ENCODE measurements at places on chromosomes 5 and 9.

GRCh38 chr5:142074006-142074405 lies 34.6 kb upstream of the NDFIP1 start:
- H3K27me3 ChIP-seq, result no peaks in the 10 kb centered on the region
- peaks cover 2% of the 10 kb centered on the region for H3K36me3 ChIP-seq
- H3K4me1 ChIP-seq, result peaks cover 26% of the 10 kb centered on the region
- H3K27ac ChIP-seq, result no peak overlapping the region
- peak; percentile 43 for DNase-seq
- no peak overlapping the region for H3K4me3 ChIP-seq

DNA sequence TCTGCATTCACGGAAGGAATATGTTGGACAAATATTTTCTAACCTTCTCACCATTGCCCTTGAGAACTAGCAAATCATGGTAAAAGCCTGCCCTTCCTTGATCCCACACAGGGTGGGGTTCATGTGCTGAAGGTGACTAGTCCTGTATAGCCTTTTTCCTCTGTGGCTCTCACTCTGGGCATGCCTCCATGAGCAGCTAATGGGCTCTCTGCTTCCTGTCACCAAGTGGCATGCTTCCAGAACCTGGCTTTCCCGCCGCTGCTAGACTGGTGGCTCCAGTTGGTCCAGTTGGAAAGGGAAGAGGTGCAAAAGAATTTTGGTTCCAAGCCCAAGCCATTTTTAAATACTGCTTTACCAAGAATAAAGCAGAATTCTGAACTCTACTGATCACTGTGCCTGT lies 35.5 kb downstream of the FBXO10 start:
- H3K27ac ChIP-seq, result no peak overlapping the region
- H3K4me1 ChIP-seq, result no peaks in the 10 kb centered on the region
- DNase-seq, result no peak
- H3K27me3 ChIP-seq, result no peaks in the 10 kb centered on the region
- no peak overlapping the region for H3K4me3 ChIP-seq
- no peaks in the 10 kb centered on the region for H3K36me3 ChIP-seq

DNA sequence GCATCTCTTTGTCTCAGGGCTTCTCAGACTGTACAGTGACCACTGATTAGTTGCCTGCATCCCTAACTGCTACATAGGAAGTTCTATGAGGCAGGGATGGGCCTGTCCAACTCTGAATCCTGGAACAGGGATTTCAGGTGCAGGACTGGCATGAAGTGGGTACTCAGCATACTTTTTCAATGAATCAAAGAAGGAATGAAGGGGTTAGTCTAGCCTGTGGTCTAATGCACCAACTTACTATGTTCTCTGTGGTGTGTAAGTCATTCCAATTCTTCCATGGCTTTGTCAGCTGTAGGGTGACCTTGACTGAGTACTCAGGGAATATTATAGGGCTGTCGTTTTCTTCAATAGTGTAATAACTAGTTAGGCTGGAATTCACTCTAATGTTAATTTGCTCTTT lies 8.3 kb downstream of the COL15A1 start:
- no peaks in the 10 kb centered on the region for H3K36me3 ChIP-seq
- H3K27ac ChIP-seq, result no peak overlapping the region
- DNase-seq, result no peak
- peaks cover 24% of the 10 kb centered on the region for H3K27me3 ChIP-seq
- no peak overlapping the region for H3K4me3 ChIP-seq

DNA sequence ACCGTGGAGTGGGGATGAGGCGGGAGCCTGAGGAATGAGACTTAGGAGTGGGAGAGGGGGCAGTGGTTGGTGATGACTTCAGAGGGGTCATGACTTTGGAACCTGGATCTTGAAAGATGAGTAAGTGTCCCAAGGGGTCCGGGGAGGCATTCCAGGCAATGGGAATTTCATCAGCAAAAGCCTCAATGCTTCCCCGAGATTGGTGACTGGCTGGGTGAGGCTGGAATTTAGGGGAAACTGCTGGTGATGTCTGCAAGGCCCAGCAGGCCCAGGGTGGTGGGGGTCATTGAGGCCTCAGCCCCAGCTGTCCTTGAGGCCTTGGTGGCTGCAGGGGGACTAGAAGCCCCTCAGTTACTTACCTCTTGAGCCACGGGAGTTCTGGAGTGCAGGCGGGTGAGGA lies 7.5 kb downstream of the NDST1 start:
- H3K4me3 ChIP-seq, result no peak overlapping the region
- no peaks in the 10 kb centered on the region for H3K36me3 ChIP-seq
- H3K4me1 ChIP-seq, result no peaks in the 10 kb centered on the region
- H3K27ac ChIP-seq, result no peak overlapping the region
- H3K27me3 ChIP-seq, result no peaks in the 10 kb centered on the region

DNA sequence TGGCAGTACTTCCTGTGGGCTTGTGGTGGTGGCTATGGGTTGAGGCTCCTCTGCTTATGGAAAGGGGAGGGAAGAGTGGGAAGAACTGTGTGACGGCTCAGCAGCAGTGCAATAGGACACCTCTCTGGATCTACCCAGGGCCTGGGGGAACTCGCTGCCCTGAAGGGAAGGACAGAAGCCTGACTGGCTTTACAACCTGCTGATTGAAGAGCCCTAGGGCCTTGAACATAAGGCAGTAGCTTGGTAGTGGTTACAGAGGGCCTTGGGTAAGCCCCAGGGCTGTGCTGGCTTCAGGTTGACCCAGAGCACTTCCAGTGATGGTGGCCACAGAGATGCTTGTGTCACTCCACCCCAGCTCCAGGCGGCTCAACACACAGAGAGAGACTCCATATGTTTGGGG lies 5.5 kb downstream of the CCIN start:
- no peak for DNase-seq
- H3K36me3 ChIP-seq, result no peaks in the 10 kb centered on the region
- peaks cover 8% of the 10 kb centered on the region for H3K4me1 ChIP-seq
- no peaks in the 10 kb centered on the region for H3K27me3 ChIP-seq

DNA sequence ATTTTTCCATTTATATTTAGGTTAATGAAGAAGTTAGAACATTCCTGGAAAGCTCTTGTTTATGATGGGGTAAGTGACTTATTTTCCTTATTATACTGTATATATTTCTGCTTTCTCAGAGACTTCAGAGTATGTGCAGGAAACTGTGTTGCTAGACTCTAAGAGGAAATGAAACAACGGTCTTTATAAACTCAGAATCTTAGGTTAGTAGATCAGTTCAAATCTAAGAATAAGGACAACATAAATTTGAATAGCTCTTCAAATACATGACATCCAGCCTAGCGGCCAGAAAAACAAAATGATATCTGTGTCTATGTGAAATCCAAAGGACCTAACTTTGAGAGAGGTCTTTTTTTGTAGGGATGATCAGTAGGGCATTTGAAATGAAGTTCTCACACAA lies 94.3 kb downstream of the PRKACG start:
- peak overlapping the region; percentile 48 for H3K4me3 ChIP-seq
- no peaks in the 10 kb centered on the region for H3K27me3 ChIP-seq
- no peaks in the 10 kb centered on the region for H3K36me3 ChIP-seq
- H3K27ac ChIP-seq, result peak overlapping the region; percentile 71

- no peaks in the 10 kb centered on the region for H3K27me3 ChIP-seq
- no peak overlapping the region for H3K27ac ChIP-seq
- no peak for DNase-seq
- no peak overlapping the region for H3K4me3 ChIP-seq
Measured at GRCh38 chr5:11037080-11037479, 276.0 kb upstream of the DAP start.

- DNase-seq, result no peak
- H3K27ac ChIP-seq, result no peak overlapping the region
- no peaks in the 10 kb centered on the region for H3K36me3 ChIP-seq
- H3K4me1 ChIP-seq, result peaks cover 9% of the 10 kb centered on the region
- no peak overlapping the region for H3K4me3 ChIP-seq
Measured at GRCh38 chr5:54837981-54838380, 147.4 kb downstream of the ESM1 start.

GRCh38 chr5:151155775-151156506 lies 1.6 kb downstream of the ANXA6 start:
- H3K4me1 ChIP-seq, result peaks cover 61% of the 10 kb centered on the region
- H3K36me3 ChIP-seq, result peaks cover 53% of the 10 kb centered on the region

DNA sequence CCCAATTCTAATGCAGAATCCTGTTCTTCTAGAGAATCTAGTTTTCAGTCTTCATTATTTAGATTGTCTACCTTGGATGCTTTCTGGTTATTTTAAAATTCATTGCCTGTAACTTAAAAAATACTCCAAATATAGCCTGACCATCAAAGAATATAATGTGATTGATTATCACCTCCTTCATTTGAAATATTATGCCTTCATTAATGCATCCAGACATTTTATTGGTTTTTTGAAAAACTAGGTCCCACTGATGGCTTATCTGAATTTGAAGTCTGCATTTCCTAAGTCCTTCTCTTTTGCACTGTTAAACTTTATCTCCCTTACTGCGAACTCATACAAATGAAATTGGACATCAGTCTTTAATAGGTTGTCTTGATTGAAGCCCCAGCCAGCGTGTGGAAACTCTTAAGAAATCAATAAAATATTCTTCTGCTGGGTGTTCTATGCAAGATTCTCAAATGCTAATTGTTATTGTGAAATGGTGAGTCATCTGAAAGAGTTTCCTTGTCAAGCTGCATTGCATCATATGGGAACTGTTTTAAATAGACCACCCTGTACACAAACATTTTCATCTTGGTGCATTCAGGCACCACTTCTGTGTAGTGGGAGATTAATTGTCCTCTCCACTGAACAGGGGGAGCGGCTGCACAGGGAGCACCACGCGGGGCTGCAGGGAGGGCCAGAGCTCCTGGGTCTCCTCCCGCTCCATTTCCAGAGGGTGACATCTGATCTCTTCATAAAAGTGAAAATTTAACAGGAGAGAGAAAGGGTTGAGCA lies 92.3 kb upstream of the FANCC start:
- no peak overlapping the region for H3K4me3 ChIP-seq
- H3K27me3 ChIP-seq, result peaks cover 10% of the 10 kb centered on the region
- H3K4me1 ChIP-seq, result no peaks in the 10 kb centered on the region
- H3K36me3 ChIP-seq, result no peaks in the 10 kb centered on the region

Data from T-helper 2 cell treated with Interferon-gamma antibody and Interleukin-4, amounts not matched to agents 5 μg/mL and 100 μg/mL, for 36 hours (primary cell).